ENCODE measurements at places on chromosomes 11 and 22.

DNA sequence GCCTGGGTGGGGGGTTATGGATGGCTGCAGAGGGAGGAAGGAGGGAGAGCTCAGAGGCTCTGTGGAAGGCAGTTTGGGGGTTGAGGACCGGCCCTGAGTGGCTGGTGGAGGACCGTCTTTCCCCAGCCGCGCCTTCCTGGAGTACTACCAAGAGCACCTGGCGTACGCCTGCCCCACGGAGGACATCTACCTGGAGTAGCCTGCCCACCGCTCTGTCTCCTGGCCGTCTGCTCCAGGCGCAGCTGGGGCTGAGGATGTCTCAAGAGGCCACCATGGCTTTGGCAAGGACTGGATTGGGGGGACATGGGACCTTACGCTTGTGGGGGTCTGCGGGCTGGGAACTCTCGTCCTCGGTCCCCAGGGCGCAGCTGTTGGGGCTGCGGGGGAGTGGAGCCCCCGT lies 10.0 kb downstream of the MAPK8IP2 start:
- no peak overlapping the region for H3K4me3 ChIP-seq
- H3K36me3 ChIP-seq = no peaks in the 10 kb centered on the region
- H3K27ac ChIP-seq = no peak overlapping the region
- H3K27me3 ChIP-seq = no peaks in the 10 kb centered on the region

- no peaks in the 10 kb centered on the region for H3K4me1 ChIP-seq
- DNase-seq = no peak
- H3K27me3 ChIP-seq = no peaks in the 10 kb centered on the region
- no peak overlapping the region for H3K4me3 ChIP-seq
- H3K27ac ChIP-seq = no peak overlapping the region
- H3K36me3 ChIP-seq = peaks cover 6% of the 10 kb centered on the region
Measured at GRCh38 chr11:70298243-70298915, 27.9 kb downstream of the PPFIA1 start.

- H3K27ac ChIP-seq = no peak overlapping the region
- H3K36me3 ChIP-seq = peaks cover 17% of the 10 kb centered on the region
- DNase-seq = no peak
- no peaks in the 10 kb centered on the region for H3K27me3 ChIP-seq
- H3K4me1 ChIP-seq = no peaks in the 10 kb centered on the region
- no peak overlapping the region for H3K4me3 ChIP-seq
Measured at GRCh38 chr11:103367650-103368049, 258.4 kb downstream of the DYNC2H1 start.

GRCh38 chr22:40714499-40715337 lies 35.4 kb downstream of the MCHR1 start:
- no peaks in the 10 kb centered on the region for H3K27me3 ChIP-seq
- no peaks in the 10 kb centered on the region for H3K36me3 ChIP-seq
- peaks cover 42% of the 10 kb centered on the region for H3K4me1 ChIP-seq
- H3K4me3 ChIP-seq = no peak overlapping the region

DNA sequence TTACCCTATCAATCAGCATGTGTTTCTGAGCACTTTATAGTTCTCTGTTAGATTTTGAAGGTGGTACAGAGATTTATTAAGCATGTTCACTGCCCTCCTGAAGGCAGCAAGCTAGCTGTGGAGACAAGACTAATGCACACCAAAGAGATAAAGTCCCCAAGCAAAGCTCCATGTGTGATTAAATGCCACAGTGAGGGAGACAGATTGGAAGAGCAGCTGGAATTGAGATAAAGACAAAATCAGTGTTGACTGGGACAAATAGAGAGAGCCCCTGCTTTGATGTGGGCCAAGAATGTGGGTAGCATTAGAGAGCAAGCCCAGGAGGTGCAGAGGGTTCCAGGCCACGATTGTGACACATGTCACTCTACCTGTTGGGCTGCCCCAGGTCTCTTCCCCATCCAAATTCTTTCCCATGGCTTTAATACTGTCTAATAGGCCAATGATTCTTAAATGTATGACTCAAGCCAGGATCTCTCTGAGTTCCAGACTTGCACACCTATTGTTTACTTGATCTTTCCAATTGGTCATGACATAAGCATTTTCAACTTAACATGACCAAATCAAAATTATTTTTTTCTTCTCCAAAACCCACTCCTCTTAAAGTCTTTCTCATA lies 60.1 kb upstream of the ZC3H12C start:
- no peaks in the 10 kb centered on the region for H3K27me3 ChIP-seq
- H3K27ac ChIP-seq = no peak overlapping the region
- H3K4me1 ChIP-seq = no peaks in the 10 kb centered on the region

- H3K27me3 ChIP-seq = no peaks in the 10 kb centered on the region
- no peak for DNase-seq
- H3K4me1 ChIP-seq = peaks cover 37% of the 10 kb centered on the region
- no peak overlapping the region for H3K27ac ChIP-seq
- H3K4me3 ChIP-seq = no peak overlapping the region
Measured at GRCh38 chr11:126391970-126392632, 36.6 kb downstream of the ST3GAL4 start.

GRCh38 chr22:41844513-41844912 lies 11.6 kb downstream of the SREBF2 start:
- no peaks in the 10 kb centered on the region for H3K27me3 ChIP-seq
- peaks cover 100% of the 10 kb centered on the region for H3K4me1 ChIP-seq
- H3K4me3 ChIP-seq = no peak overlapping the region
- H3K27ac ChIP-seq = peak overlapping the region; percentile 80
- no peaks in the 10 kb centered on the region for H3K36me3 ChIP-seq

DNA sequence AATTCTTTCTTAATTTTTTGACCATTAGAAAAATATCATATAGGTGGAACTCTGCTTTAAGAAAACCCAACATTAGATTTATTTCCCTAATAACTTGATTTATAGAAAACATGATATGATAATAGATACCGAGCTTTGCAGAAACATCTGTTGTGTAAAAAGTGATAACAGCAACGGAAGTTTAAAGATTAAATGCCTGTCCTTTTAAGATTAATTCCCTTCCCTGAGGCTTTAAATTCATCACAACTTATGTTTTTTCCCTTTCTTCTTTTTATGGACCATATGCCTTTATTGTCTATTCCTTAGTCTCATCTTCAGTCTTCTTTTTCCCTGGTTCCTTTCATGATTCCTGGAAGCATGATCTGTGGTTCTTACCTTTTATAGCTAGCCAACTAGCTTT lies 1.9 kb downstream of the USP47 start:
- H3K4me1 ChIP-seq = peaks cover 63% of the 10 kb centered on the region
- no peak for DNase-seq
- peak overlapping the region; percentile 77 for H3K4me3 ChIP-seq
- H3K27me3 ChIP-seq = no peaks in the 10 kb centered on the region
- peak overlapping the region; percentile 100 for H3K27ac ChIP-seq
- H3K36me3 ChIP-seq = no peaks in the 10 kb centered on the region

GRCh38 chr11:34616086-34616485 lies 4.8 kb upstream of the EHF start:
- H3K4me1 ChIP-seq = peaks cover 9% of the 10 kb centered on the region
- H3K27ac ChIP-seq = no peak overlapping the region
- DNase-seq = no peak
- no peak overlapping the region for H3K4me3 ChIP-seq

- no peak overlapping the region for H3K4me3 ChIP-seq
- no peaks in the 10 kb centered on the region for H3K36me3 ChIP-seq
- no peak for DNase-seq
- H3K4me1 ChIP-seq = peaks cover under 1% of the 10 kb centered on the region
Measured at GRCh38 chr11:33875621-33876294, 16.1 kb downstream of the LMO2 start.

GRCh38 chr11:25838918-25839625 lies 492.9 kb upstream of the ANO3 start:
- no peaks in the 10 kb centered on the region for H3K4me1 ChIP-seq
- no peak overlapping the region for H3K4me3 ChIP-seq
- H3K36me3 ChIP-seq = no peaks in the 10 kb centered on the region
- H3K27ac ChIP-seq = no peak overlapping the region
- no peaks in the 10 kb centered on the region for H3K27me3 ChIP-seq

GRCh38 chr22:39276440-39277141 lies 31.8 kb upstream of the PDGFB start:
- H3K4me3 ChIP-seq = no peak overlapping the region
- H3K27ac ChIP-seq = no peak overlapping the region

- peak overlapping the region; percentile 54 for H3K27ac ChIP-seq
- DNase-seq = no peak
- H3K4me3 ChIP-seq = no peak overlapping the region
- H3K4me1 ChIP-seq = peaks cover 45% of the 10 kb centered on the region
- peaks cover 25% of the 10 kb centered on the region for H3K36me3 ChIP-seq
Measured at GRCh38 chr22:19059481-19060278, 62.5 kb downstream of the DGCR2 start.

- no peaks in the 10 kb centered on the region for H3K4me1 ChIP-seq
- H3K27me3 ChIP-seq = no peaks in the 10 kb centered on the region
- H3K27ac ChIP-seq = no peak overlapping the region
- no peaks in the 10 kb centered on the region for H3K36me3 ChIP-seq
Measured at GRCh38 chr22:44520465-44521094, 22.5 kb upstream of the RTL6 start.

GRCh38 chr22:25007444-25008106 lies 55.1 kb downstream of the KIAA1671 start:
- no peak for DNase-seq
- no peak overlapping the region for H3K4me3 ChIP-seq
- no peaks in the 10 kb centered on the region for H3K27me3 ChIP-seq
- H3K36me3 ChIP-seq = no peaks in the 10 kb centered on the region
- no peaks in the 10 kb centered on the region for H3K4me1 ChIP-seq

DNA sequence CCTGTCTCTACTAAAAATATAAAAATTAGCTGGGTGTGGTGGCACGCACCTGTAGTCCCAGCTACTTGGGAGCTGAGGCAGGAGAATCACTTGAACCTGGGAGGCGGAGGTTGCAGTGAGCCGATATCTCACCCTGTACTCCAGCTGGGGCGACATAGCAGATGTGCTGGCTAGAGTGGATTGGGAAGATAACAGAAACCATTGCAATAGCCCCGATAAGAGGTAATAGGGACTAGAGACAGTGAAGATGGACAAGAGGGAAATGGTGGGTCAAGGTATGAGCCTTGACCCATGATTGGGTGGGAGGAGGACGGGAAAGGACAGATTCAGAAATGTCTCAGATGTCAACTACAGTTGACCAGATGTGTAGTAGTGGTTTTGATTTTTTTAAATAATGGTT lies 6.1 kb downstream of the SWAP70 start:
- H3K36me3 ChIP-seq = peaks cover 10% of the 10 kb centered on the region
- H3K27me3 ChIP-seq = no peaks in the 10 kb centered on the region
- peaks cover 3% of the 10 kb centered on the region for H3K4me1 ChIP-seq
- H3K27ac ChIP-seq = no peak overlapping the region
- no peak overlapping the region for H3K4me3 ChIP-seq

DNA sequence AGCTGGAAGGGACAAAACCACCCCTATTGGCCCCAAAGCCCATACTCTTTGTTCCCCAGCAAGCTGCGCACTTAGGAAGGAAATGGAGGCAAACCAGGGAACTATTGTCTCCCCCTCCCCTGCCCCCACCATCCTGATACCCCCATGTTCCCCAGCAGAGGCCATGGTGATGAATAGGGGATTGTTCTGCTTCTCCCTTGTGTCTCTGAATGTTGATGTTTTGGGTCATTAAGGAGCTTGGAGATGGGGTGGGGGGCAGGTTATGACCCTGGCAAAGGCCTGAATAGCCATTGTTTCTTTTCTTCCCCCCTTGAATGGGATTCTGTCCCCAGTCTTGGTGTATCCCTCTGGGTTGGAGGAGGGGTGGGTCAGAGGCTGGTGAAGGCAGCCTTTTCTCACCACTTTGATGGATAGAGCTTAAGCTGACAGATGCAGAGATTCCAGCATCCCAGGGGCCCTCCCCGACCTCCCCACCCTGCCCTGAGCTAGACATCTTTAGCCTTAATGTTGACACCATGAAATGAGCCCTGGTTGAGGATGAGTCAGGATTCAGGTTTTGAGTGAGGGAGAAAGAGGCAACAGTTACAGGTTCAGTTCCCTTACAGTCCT lies 8.3 kb downstream of the DTX4 start:
- no peaks in the 10 kb centered on the region for H3K27me3 ChIP-seq
- H3K4me1 ChIP-seq = no peaks in the 10 kb centered on the region
- H3K27ac ChIP-seq = no peak overlapping the region
- no peak overlapping the region for H3K4me3 ChIP-seq
- no peak for DNase-seq
- peaks cover 21% of the 10 kb centered on the region for H3K36me3 ChIP-seq

DNA sequence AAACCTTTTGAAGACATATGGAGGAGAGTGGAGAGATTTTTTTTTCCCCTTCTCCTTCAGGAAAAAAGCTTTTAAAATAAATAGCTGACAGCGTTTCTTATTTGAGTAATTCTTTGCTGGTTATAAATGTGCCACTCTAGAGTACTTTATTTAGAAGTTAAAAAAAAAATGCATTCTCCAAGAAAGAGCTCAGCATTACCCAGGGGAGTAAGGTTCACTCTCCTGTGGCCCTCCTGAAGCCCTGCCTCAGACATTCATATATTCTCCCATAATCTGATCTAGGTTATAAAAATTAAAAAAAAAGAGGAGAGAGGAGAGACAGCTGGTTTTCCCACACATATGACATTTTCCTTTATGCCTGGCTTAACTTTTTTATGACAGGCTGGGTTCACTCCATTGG lies 545.2 kb upstream of the CADM1 start:
- no peaks in the 10 kb centered on the region for H3K4me1 ChIP-seq
- no peak overlapping the region for H3K4me3 ChIP-seq
- H3K27me3 ChIP-seq = no peaks in the 10 kb centered on the region
- DNase-seq = no peak
- no peak overlapping the region for H3K27ac ChIP-seq

- no peak overlapping the region for H3K4me3 ChIP-seq
- peaks cover 8% of the 10 kb centered on the region for H3K4me1 ChIP-seq
- DNase-seq = no peak
- no peak overlapping the region for H3K27ac ChIP-seq
- H3K36me3 ChIP-seq = no peaks in the 10 kb centered on the region
Measured at GRCh38 chr22:31128156-31128555, 5.4 kb downstream of the INPP5J start.

- peaks cover 70% of the 10 kb centered on the region for H3K4me1 ChIP-seq
- H3K4me3 ChIP-seq = no peak overlapping the region
- DNase-seq = no peak
- no peaks in the 10 kb centered on the region for H3K27me3 ChIP-seq
Measured at GRCh38 chr11:117020287-117020686, 77.9 kb downstream of the SIK3 start.

DNA sequence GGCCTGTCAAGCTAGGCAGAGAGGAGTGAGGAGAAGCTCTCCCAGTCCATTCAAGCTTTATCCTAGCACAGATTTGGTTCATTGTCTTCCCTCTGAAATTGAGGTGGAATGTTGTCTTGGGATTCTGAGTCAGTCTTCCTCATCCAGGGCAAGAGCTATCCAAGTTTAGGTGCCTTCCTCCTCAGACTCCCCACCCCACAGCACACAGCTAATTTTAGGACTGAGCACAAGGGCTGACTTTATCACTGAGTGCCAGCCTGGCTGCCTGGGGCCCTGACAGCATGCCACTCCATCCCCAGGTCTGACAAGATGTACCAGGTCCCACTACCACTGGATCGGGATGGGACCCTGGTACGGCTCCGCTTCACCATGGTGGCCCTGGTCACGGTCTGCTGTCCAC lies 2.6 kb downstream of the PGAP2 start:
- H3K4me1 ChIP-seq = peaks cover 36% of the 10 kb centered on the region
- H3K27ac ChIP-seq = no peak overlapping the region
- H3K4me3 ChIP-seq = no peak overlapping the region
- DNase-seq = no peak
- no peaks in the 10 kb centered on the region for H3K36me3 ChIP-seq
